ENCODE measurements at places on chromosomes 12 and 14.

GRCh38 chr12:32107359-32108267 is 966 bp downstream of the BICD1 start:
- DNase-seq = peak; percentile 72

DNA sequence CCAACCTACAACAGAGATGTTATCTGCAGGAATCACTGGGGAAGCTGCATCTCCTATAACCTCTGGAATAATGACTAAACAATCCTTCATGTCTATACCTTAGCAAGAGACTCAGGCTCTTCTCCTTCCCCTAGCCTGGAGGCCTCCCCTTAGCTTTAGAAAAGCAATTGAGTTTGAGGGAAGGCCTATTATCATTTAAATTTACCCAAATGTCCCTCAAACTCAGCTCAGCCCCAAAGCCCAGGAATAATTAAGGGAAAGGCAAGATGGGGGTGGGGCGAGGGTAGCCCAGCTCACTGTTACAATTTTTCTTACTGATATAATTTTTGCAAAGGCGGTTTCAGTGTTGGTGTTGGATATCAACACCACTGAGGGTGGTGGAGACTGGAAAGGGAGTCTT is 151.4 kb upstream of the EEA1 start:
- DNase-seq = no peak

DNA sequence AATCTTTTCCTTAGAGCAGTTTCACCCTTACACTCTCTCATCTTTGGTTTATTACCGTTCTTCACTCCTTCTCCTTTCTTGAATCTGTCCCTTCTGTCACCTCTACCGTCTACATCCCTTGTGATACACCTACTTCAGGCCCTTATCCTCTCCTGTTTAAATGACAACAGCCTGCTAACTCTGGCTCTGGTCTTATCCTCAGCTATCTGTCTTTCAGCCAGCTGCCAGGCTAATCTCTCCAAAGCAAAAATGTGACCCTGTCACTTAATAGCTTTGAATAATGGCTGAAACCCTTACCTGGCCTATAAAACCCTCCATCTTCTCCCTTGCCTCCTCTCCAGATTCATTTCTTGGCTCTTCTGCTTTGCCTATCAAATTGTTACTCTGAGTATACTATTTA is 32.3 kb downstream of the BEST3 start:
- DNase-seq = no peak

DNA sequence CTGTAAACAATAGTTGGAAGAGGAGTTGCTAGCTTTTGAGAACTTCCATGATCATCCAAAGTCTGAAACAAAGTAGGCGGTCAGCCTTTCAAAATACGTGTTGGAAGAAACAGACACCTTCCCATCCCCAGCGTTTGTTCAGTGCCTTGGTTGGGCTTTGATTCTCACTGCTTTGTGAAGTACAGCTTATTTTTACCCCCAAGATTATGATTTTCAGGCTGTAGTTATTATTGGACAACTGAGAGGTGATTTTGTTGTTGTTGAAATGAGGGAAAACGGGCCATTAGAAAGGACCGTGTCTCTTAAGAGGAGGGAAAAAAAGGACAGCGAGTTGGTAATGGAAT is 921 bp upstream of the CEP83 start:
- DNase-seq = no peak

DNA sequence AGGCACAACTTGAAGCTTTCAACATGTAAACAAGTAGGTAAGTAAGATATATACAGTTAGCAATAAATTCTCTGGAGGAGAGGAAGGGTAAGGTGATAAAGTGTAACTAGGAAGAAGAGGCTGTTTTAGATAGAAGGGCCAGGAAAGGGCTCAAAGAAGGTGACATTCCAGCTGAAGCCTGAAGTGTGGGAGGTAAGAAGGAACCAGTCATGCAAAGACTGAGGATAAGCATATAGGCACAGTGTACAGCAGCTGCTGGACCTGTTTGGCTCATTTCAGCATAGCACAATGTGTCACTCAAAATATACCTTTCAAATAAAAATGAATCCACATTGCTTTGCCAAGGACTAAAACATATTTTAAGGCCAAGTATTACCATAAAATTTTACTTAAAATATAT is 28.6 kb upstream of the ARL1 start:
- no peak for DNase-seq

GRCh38 chr12:47967461-47968321 is 4.3 kb downstream of the TMEM106C start:
- no peak for DNase-seq

All from renal cortical epithelial cell (primary cell).